ENCODE measurements at places on chromosomes 7 and 10. TPM values are rescaled to one million over a fixed set of nuclear protein-coding genes. Genes with fewer than 3 reads are reported as not detected.

EIF3B gene
- total RNA-seq = 107 TPM

CLCN1 gene
- 0.35 TPM for total RNA-seq

FLNC gene
- 12.2 TPM for total RNA-seq

CPEB3 gene
- 7.4 TPM for total RNA-seq

AGBL3 gene
- total RNA-seq = 7.6 TPM

GIMAP7 gene
- total RNA-seq = 43.6 TPM

GRK5 gene
- total RNA-seq = 18.7 TPM

CNPY1 gene
- not detected for total RNA-seq

CUZD1 gene
- total RNA-seq = 0.54 TPM

DLX6 gene
- 0.13 TPM for total RNA-seq

- DNase-seq = no peak
Measured at GRCh38 chr10:78983608-78984007, 85.2 kb upstream of the ZMIZ1 start.

DNA sequence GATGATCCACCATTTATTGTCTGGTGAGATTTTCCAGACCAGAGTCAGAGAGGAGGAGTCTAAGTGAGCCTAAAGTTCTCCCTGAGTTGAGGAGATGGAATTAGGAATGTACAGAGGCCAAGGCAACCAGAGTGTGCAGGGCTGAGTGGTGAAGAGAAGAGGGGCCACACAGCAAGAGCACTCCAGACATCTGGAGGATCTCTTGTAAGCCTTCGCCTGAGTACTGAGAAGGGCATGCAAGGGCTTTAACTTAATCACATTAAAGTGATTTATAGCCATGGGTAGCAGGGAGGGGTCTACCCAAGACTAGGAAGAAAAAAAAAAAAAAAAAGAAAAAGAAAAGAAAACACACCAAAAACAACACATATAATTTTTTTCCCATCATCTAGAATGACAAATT lies 1190.4 kb downstream of the GATA3 start:
- DNase-seq = no peak

- no peak for DNase-seq
Measured at GRCh38 chr7:75629044-75629443, 109.7 kb downstream of the HIP1 start.

GRCh38 chr10:4839353-4839752 lies 13.3 kb downstream of the AKR1E2 start:
- no peak for DNase-seq

- no peak for DNase-seq
Measured at GRCh38 chr7:78090616-78091015, 292.0 kb downstream of the PHTF2 start.

DNA sequence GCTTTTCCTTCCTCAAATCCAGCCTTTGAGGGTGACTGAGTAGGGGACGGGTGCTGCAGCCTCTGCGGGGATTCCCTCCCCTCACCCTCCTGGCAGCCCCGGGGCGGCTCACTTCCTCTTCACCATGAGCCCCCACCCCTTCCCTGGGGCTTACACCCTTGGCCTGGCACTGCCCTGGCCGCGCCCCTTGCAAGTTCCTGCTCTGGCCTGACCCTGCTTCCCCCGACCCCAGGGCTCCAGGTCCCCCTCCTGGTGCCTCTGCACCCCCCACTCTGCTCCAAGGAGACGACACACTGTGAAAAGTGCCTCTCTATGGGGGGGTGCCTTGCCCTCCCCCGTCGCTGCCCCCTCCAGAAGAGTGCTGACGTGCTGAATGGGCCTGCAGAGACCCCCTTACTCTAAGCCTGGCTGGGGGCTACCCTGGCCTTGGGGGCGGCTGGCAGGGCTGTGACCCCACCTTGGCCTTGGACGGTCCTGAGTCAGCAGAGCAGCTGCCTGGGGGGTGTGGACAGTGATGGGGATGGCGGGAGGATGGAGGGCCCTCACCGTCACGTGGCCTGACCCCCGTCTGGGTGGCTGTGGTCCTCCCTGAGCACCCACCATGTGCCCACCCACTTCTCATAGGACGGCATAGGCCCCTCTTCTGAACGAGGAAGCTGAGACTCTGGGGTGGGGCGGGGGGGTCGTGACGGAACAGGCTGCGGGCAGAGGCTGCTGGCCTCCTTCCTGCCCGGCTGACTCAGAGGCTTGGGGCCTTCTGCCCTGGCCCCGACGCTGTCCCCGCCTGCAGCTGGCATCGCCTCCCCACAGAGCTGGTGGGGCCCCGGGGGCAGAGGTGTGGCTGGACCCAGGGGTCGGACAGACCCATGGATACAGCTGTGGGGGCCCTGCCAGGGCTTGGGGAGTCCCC lies 9.8 kb downstream of the LFNG start:
- DNase-seq = peak; percentile 64

DNA sequence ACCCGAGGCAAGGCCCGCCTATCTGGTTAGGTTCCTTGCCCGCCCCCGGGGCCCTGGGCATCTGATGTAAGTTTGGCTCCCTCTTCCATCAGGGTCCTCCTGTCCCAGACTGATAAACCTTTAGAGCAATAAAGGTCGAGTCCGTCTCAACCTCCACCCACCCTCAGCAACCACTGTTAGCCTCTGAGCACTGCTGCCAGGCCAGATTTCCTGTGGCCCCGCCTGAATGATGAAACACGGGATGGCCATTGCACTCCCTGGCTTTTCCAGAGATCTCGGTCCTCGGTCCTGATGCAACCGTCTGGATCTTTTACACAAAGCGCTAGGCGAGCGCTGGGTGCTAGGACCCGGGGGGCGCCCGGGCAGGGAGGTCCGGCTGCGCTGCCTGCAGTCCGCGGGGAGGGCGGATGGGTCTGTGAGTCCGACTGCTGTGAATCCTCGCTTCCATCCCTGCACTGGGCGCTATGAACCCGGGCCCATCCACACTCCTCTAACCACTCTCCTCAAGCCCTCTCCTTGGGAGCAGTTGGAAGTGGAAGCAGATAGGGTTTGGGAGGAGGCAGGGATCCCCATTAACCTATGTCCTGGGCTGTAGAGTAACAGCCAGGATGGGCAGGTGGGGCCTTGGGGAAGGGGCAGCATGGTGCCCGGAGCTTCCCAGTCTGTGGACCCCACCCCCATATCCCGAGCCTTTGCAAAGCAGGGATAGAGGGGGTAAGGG lies 875 bp upstream of the DDIT4 start:
- peak; percentile 96 for DNase-seq

DNA sequence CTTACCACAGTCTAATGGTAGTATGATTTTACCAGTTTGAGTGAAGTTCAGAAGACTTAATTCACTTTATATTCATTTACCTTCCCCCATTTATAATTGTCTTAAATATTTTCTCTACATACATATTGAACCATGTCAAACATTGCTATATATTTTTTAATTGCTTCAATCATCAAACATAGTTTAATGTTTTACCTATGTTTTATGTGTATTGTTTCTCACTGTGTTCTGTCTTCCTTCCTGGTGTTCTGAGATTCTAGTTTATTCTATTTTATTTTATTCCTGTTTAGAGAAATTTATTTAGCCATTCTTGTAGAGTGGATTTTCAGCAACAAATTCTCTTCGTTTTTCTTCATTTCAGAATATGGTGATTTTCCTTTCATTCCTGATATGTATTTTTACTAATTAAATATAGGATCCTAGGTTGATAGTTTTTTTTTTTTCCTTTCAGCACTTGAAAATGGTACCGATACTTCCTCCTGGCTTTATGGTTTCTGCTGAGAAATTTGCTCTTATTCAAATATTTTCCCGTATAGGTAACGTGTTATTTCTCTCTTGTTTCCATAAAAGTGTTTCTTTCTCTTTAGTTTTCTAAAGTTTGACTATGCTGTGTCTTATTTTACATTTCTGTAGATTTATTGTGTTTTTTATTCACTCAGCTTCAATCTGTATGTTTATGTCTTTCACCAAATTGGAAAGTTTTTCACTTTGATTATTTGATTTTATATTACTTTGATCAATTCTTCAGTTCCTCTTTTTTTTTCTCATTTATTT lies 201.8 kb upstream of the AGR3 start:
- DNase-seq = no peak

- DNase-seq = no peak
Measured at GRCh38 chr10:110110338-110110737, 97.1 kb upstream of the MXI1 start.

DNA sequence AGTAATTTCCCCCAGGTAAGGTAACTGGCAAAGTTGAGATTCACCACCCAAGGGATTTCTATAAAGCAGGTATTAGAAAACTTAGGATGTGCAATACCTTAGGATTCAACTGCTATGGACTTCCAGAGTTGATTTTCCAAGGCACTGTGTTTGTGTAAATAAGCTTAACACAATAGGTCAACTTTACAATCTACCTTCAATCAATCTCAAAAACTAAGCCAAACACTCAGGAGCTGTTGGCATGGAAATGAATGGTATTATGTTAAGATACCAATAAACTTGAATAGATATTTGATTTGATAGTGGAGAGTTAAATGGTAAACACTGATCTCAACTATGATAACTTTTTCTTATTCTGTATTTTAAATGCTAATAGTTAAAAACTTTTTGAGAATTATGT lies 762 bp upstream of the SEMA3E start:
- no peak for DNase-seq

DNA sequence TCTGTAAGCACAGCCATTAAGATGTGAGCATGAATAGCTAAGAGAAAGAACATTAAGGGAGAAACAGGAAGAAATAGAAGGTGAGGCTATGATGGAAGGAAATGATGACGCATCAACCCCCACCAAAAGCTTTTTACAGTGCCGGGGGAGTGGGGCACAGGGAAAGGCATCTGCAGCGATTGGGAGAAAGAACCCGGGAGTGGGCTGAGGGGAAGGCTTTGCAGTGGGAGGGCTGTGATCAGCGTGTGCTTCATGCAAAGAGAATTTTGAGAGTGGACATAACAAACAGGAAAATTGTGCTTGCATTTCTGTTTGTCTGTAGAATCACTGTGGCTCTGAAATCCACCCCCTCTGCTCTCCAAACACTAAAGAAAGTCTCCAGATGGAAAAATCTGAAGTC lies 250.8 kb downstream of the KCNMA1 start:
- DNase-seq = no peak

DNA sequence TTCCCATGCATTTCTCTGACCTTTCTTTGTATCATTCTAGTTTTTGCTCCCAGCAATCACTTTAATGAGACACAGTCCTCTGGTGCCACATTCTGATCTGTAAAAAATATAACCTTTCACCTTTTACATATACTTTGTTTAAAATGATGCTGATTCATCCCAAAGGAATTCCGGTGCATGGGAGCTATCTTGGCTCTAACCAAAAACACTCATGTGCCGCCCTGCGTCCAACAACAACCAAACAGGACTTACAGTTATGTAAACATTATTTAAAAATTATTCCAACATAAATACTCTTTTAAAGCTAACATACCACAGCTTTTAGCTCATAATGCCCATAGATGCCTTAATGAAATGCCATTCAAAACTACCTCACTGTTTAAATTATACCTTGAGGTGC lies 7.7 kb upstream of the OPALIN start:
- DNase-seq = no peak

- no peak for DNase-seq
Measured at GRCh38 chr7:20541608-20542349, 73.7 kb upstream of the ABCB5 start.

DNA sequence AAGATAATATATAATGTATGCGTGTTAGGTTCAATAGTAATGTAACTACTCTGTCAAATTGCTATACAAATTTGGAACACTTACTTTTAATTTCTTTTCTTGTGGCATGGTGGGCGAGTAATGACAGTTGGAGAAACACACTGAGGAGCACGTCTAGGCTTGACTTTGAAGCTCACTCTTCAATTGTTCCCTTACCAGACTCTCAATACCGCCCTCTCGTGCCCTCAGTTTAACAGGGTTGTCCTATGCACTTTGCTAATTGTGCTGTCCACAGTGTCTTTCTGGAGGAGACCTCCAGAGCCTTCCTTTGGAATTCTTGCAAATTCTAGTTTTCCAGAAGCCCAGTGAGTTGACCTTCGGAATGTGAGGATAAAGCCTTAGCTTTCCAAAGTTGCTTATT lies 107.2 kb upstream of the RELN start:
- DNase-seq = no peak

GRCh38 chr7:66505531-66506451 lies 122.9 kb upstream of the KCTD7 start:
- DNase-seq = peak; percentile 48

GRCh38 chr7:150431839-150432658 lies 18.4 kb upstream of the GIMAP8 start:
- no peak for DNase-seq

DNA sequence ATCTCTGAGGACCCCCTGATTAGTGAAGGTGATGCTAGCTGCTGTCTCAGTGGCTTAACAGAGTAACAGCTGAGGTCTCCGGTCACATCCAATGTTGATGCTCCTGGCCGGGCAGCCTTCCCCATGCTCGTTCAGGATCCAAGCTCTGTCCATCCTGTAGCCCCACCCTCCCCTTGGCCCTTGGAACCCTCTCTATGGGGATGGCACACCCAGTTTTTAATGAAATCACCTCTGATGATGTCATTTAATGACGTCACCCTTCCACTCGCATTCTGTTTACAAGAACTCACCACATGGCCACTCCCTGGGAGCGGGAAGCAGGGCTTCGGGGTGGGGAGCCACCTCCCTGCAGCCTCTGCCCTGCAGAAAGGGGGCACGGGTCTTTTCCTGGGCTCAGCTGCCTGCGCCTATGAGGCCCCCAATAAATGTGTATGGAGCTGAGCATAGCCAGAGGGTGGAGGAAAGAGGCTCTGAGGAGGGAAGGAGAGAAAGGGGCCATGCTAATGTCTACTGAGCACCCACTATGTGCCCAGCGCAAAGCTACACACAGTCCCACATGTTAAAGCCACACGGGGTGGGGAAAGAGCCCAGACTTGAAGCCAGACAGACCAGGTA lies 95.5 kb downstream of the OAT start:
- DNase-seq = no peak

GRCh38 chr10:44520651-44521050 lies 135.8 kb upstream of the CXCL12 start:
- DNase-seq = no peak

DNA sequence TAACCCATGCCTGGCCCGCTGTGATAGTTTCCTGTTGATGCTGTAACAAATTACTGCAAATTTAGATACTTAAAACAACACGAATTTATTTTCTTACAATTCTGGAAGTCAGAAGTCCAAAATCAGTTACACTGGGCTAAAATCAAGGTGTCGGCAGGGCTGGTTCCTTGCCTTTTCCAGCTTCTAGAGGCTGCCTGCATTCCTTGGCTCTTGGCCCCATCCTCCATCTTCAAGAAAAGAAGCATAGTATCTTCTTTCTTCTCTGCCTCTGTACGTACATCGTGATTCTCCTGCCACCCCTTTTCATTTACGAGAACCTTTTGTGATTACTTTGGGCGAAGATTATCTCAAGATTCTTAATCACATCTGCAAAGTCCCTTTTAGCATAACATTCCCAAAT lies 1.6 kb upstream of the TIAL1 start:
- DNase-seq = no peak

GRCh38 chr10:22369434-22370072 lies 24.3 kb downstream of the SPAG6 start:
- DNase-seq = no peak

GRCh38 chr10:98457721-98458120 lies 11.0 kb upstream of the HPS1 start:
- no peak for DNase-seq

Measured in kidney (tissue), 22 donors.